ENCODE measurements at places on chromosomes 3 and 15. TPM values are rescaled to one million over a fixed set of nuclear protein-coding genes. Genes with fewer than 3 reads are reported as not detected.

GRCh38 chr15:90141646-90142045 is 39.4 kb upstream of the IDH2 start:
- H3K4me3 ChIP-seq: no peak overlapping the region
- no peaks in the 10 kb centered on the region for H3K36me3 ChIP-seq
- peaks cover 23% of the 10 kb centered on the region for H3K27me3 ChIP-seq
- no peak for DNase-seq
- H3K27ac ChIP-seq: no peak overlapping the region

DNA sequence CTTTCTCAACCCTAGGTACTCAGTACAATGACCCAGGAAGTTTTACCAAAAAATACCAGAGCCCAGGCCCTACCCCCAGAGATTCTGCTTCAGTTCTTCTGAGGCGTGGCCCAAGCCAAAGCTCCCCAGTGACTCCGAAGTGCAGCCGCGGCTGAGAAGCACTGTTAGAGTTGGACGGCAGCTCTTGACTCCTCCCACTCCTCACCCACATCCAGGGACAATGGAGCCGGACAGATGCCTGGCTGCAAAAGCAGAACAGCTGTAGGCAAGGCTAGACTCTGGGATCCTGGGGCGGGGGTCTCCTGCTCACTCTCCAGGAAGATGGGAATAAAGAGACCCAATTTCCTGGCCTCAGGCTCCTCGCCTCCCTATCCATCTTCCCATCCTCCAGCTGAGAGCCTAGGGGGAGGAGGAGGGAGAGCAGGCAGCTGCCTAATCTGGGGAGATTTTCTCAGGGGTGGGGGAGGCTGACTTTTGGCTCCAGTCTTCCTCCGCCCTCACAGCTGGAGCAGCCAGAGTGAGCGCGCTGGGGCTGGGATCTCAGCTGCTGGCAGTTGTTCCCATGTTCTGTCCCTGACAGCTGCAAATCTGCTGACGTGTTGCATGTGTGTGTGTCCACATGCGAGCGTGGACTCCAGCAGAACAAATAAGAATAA is 223.8 kb downstream of the OPA1 start:
- no peak overlapping the region for H3K27ac ChIP-seq
- H3K4me3 ChIP-seq: no peak overlapping the region
- H3K4me1 ChIP-seq: peaks cover 11% of the 10 kb centered on the region
- DNase-seq: no peak

The HMCES gene
- polyA plus RNA-seq: 16.1 TPM

The BTLA gene
- not detected for polyA plus RNA-seq

DNA sequence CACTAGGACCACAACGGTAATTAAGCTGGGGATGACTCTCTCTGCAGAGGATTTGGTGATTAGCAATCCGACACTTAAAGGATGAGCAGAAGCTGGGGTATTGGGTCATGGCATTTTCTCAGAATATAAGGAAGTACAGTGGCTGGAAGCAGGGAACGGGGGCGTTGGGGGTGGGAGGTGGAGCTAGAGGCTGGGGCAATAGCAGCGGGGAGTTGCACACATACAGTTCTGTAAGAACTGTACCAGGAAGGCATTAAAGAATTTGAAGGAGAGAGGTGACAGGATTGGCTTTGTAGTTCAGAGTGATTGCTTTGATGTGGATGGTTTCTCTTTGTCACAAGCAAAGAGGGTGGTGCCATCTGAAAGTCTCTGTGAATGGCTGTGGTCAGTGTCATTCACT is 28.2 kb downstream of the PSMD6 start:
- no peak for DNase-seq
- H3K27ac ChIP-seq: no peak overlapping the region
- peaks cover 32% of the 10 kb centered on the region for H3K36me3 ChIP-seq
- no peaks in the 10 kb centered on the region for H3K27me3 ChIP-seq
- no peak overlapping the region for H3K4me3 ChIP-seq

GRCh38 chr15:36313021-36313420 is 266.4 kb upstream of the CDIN1 start:
- H3K27me3 ChIP-seq: no peaks in the 10 kb centered on the region
- H3K4me1 ChIP-seq: no peaks in the 10 kb centered on the region
- no peak overlapping the region for H3K4me3 ChIP-seq
- H3K27ac ChIP-seq: no peak overlapping the region
- H3K36me3 ChIP-seq: no peaks in the 10 kb centered on the region

DNA sequence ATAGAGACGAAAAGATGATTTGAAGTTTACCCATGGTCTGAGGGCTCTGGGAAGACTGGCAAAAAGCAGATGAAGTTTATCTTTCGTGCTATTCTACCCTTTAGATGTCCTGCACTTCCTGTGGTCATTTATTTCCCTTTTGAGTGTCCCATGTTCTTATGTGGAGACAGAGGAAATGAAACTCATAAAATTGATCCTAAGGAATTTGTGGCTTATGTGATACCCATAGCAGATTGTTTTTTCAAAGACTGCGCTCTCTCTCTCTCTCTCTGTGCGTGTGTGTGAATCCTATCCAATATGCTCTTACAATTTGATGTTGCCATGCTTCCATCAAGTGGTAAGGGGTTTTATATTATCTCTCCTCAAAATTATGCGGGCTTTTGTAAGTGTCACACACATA is 607.5 kb upstream of the DPPA4 start:
- H3K36me3 ChIP-seq: no peaks in the 10 kb centered on the region
- DNase-seq: no peak
- H3K27ac ChIP-seq: no peak overlapping the region
- H3K27me3 ChIP-seq: no peaks in the 10 kb centered on the region
- H3K4me3 ChIP-seq: no peak overlapping the region
- H3K4me1 ChIP-seq: no peaks in the 10 kb centered on the region

- no peak overlapping the region for H3K4me3 ChIP-seq
- no peaks in the 10 kb centered on the region for H3K4me1 ChIP-seq
- DNase-seq: no peak
- no peaks in the 10 kb centered on the region for H3K36me3 ChIP-seq
- no peak overlapping the region for H3K27ac ChIP-seq
These were observed 45.9 kb upstream of the ATP1B3 start for GRCh38 chr3:141830508-141830907.

DNA sequence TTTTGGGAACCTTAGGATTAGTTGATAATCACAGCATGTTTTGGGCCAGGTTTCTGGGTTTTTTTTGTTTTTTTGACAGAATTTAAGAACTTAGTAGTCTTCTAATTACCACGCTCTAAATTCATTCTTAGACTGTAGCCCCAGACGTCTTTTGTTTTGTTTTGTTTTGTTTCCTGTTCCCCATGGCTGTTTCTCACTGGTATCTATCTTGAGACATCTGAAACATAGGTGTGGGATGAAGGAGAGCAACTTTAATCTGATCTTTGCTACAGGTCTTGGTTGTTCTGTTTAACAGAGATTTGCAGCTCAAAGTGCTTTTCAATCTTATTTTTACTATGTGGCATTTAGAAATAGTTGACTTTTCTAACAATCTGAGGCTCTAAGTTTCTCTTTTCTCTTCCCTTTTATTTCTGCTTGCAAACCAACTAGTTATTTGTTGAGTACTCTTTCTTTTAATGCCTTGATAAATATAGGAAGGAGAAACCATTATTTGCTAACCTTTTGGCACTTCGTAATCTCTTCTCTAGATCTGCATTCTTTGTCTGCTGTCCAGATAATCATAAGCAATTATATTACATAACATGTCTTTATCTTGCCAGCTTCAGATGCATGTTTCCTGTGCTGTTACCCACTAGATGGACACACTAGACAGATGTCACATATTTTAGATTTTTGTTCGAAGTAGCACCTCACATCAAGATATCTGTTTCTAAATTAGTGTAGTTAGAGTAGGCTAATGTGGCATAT is 40.9 kb downstream of the FBXL2 start:
- peak; percentile 18 for DNase-seq
- H3K4me3 ChIP-seq: no peak overlapping the region
- H3K4me1 ChIP-seq: peaks cover 36% of the 10 kb centered on the region
- H3K27ac ChIP-seq: no peak overlapping the region
- no peaks in the 10 kb centered on the region for H3K27me3 ChIP-seq

DNA sequence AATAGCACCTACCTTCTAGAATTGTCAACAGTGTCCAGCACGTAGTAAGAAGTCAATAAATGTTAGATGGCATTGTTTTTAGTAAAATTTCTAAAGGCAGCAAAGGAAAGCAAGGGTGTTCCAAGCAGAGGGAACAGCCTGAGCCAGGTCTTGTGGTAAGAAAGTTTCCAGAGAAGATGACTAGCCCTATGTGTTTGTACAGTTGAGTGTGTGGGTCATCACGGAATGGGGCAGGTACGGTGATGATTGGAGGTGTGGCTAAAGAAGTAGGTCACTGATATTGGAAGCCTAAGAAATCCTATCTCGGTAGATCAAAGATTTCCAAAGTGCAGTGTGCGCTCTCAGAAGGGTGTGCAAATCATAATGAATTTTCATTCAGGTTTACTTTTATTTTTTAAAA is 94.2 kb upstream of the BCL6 start:
- no peaks in the 10 kb centered on the region for H3K27me3 ChIP-seq
- peaks cover 22% of the 10 kb centered on the region for H3K4me1 ChIP-seq
- DNase-seq: no peak

GRCh38 chr3:124860599-124860998 is 26.6 kb downstream of the ITGB5 start:
- H3K4me1 ChIP-seq: no peaks in the 10 kb centered on the region
- peak; percentile 28 for DNase-seq
- no peak overlapping the region for H3K4me3 ChIP-seq
- H3K36me3 ChIP-seq: peaks cover 26% of the 10 kb centered on the region
- H3K27me3 ChIP-seq: no peaks in the 10 kb centered on the region

DNA sequence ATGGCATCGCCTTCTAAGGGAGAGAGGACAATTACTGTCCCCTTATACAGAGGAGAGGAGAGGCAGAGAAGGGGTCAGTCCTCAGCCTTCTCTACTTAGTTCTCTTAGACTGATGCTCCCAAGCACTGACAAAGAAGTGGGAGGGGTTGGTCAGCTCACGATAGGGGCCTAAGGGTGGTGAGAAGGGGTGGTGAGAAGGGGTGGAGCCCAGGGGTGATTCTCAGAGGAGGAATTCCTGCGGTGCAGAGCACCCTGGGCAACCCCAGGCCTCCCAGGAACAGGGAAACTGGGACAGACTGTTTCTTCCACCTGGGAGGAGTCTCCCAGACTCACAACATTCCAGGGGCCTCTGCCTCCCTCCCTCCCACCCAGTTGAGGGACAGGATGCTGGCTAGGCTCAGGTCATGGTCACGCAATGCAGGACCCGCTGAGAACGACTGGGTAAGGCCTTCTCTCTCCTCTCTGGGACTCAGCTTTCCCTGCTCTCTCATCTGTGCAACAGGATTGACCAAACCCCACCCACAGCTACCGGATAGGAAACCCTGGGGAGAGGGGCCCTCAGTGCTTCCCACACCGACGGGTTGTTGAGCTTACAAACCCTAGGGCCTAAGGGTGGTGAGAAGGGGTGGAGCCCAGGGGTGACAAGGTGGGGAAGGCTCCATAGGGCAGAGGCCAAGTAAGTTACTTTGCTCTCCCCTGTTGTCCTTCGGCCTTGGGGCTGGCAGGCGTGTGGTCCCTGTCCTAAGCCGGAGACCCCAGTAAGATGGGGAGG is 1.5 kb downstream of the TPRA1 start:
- peak; percentile 23 for DNase-seq
- H3K36me3 ChIP-seq: 0 out of 3 replicates have a peak, but pooled peaks cover 8% of the 10 kb centered on the region
- peaks cover 35% of the 10 kb centered on the region for H3K4me1 ChIP-seq
- no peaks in the 10 kb centered on the region for H3K27me3 ChIP-seq
- H3K4me3 ChIP-seq: peak overlapping the region; percentile 93

- H3K27me3 ChIP-seq: 0 out of 3 replicates have a peak, but pooled peaks cover 3% of the 10 kb centered on the region
- no peak overlapping the region for H3K27ac ChIP-seq
- no peaks in the 10 kb centered on the region for H3K4me1 ChIP-seq
- H3K4me3 ChIP-seq: no peak overlapping the region
- DNase-seq: no peak
These were observed 99.1 kb downstream of the OXSM start for GRCh38 chr3:25888892-25889524.

- H3K27me3 ChIP-seq: no peaks in the 10 kb centered on the region
- DNase-seq: no peak
- H3K4me1 ChIP-seq: peaks cover 69% of the 10 kb centered on the region
- no peaks in the 10 kb centered on the region for H3K36me3 ChIP-seq
- no peak overlapping the region for H3K27ac ChIP-seq
These were observed 18.8 kb downstream of the STAG1 start for GRCh38 chr3:136733317-136733833.

The HYAL1 gene
- 193 TPM for polyA plus RNA-seq

GRCh38 chr3:49882166-49882565 is 12.5 kb upstream of the CAMKV start:
- H3K4me3 ChIP-seq: no peak overlapping the region
- H3K27ac ChIP-seq: no peak overlapping the region
- no peak for DNase-seq
- H3K36me3 ChIP-seq: no peaks in the 10 kb centered on the region
- H3K27me3 ChIP-seq: peaks cover 1% of the 10 kb centered on the region

The SERPINI2 gene
- not detected for polyA plus RNA-seq

DNA sequence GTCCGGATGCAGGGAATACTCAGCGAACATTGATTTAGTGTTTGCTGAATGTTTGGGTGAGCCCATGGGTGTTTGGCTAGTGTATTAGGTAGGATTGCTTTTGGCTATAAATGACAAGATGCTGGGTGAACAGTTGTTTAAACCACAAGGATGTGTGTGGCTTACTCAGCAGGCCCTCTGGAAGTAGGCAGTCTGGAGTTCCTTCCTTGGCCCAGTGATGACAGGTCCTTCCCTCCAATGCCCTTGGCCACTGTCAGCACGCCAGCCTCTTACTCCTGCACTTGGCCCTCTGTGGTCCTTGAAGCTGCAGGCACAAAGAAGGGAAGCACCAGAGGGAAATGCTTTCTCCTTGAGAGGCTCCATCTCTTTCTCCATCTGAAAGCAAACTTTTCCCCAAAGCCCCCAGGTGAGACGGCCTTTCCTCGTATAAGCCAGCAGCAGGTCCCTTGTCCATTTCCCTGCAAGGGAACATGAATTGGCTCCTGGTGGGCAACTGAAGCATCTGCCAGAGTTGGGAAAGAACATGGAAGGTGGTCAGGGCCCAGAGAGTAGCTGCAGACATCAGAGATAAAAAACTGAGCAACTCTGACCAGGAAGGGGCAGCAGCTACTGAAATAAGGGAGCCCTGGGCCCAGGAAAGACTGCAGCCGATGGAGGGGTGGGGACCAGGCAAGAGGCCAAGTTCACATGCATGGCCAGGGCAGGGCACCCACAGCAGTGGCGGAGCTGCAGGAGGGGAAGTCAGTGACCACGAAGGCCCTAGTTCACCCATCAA is 105.0 kb downstream of the TPRA1 start:
- DNase-seq: no peak
- no peak overlapping the region for H3K4me3 ChIP-seq
- H3K27ac ChIP-seq: no peak overlapping the region
- no peaks in the 10 kb centered on the region for H3K36me3 ChIP-seq
- no peaks in the 10 kb centered on the region for H3K4me1 ChIP-seq

The TIGIT gene
- not detected for polyA plus RNA-seq

The NECTIN3 gene
- 10.4 TPM for polyA plus RNA-seq

GRCh38 chr3:151281671-151282324 is 3.5 kb upstream of the P2RY14 start:
- H3K36me3 ChIP-seq: no peaks in the 10 kb centered on the region
- H3K4me3 ChIP-seq: no peak overlapping the region
- H3K27me3 ChIP-seq: no peaks in the 10 kb centered on the region
- no peak overlapping the region for H3K27ac ChIP-seq

GRCh38 chr3:72036899-72037298 is 252.0 kb upstream of the PROK2 start:
- no peaks in the 10 kb centered on the region for H3K36me3 ChIP-seq
- DNase-seq: no peak
- no peaks in the 10 kb centered on the region for H3K27me3 ChIP-seq
- H3K27ac ChIP-seq: no peak overlapping the region
- H3K4me1 ChIP-seq: no peaks in the 10 kb centered on the region
- no peak overlapping the region for H3K4me3 ChIP-seq

- peaks cover 50% of the 10 kb centered on the region for H3K4me1 ChIP-seq
- DNase-seq: no peak
- H3K27ac ChIP-seq: no peak overlapping the region
These were observed 59.0 kb upstream of the SMAD6 start for GRCh38 chr15:66643033-66643432.

- no peaks in the 10 kb centered on the region for H3K4me1 ChIP-seq
- no peak overlapping the region for H3K4me3 ChIP-seq
These were observed 326.1 kb downstream of the SATB1 start for GRCh38 chr3:18098960-18099587.

Measured in HepG2 (cell line).